Foreskin keratinocyte (primary cell): ENCODE measurements at places on chromosomes 4 and X. TPM values are rescaled to one million over a fixed set of nuclear protein-coding genes. Genes with fewer than 3 reads are reported as not detected.
A peak's percentile ranks its signal among the peaks of the same experiment; 100 is the strongest.

GRCh38 chr4:80007745-80008149, 65.3 kb downstream of the ANTXR2 start:
- DNase-seq: no peak

GRCh38 chrX:115694028-115694427, 133.1 kb downstream of the PLS3 start:
- DNase-seq: no peak

GRCh38 chr4:157004279-157005161, 32.9 kb upstream of the PDGFC start:
- peak; percentile 42 for DNase-seq

GRCh38 chr4:121299367-121299766, 81.5 kb downstream of the QRFPR start:
- DNase-seq: no peak

DNA sequence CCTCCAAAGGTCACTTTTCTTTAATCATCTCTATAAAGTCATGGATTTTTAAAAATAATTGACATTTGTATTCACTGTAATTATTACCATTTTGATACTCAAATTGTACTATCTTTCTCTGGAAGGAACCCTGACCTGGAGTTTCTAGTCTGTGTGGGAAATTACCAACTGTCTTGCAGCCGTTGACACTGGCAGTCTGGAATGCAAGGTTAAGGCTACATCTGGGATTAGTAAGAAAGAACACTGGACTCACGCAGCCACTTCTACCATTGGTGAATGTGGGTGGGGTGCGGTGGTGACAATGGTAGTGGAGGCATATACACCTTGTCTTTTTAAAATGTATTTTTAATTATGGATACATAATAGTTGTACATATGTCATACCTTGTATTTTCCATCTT, 40.9 kb downstream of the EGF start:
- no peak for DNase-seq

DNA sequence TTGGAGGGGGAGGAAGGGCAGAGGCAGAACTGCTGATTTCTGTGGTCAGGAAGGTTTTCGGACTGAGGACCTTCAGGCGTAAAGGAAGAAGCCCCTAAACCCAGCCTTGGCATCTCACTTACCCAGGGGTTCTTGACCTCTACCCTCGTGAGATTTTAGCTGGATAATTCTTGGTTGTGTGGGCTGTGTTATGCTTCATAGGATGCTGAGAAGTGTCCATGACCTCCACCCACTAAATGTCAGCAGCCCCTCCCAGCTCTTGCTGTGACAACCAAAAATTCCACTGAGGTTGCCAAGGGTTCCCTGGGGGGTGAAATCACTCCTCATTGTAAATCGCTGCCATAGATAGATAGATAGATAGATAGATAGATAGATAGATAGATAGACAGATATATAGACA, 5.8 kb upstream of the CRLF2 start:
- DNase-seq: no peak

DNA sequence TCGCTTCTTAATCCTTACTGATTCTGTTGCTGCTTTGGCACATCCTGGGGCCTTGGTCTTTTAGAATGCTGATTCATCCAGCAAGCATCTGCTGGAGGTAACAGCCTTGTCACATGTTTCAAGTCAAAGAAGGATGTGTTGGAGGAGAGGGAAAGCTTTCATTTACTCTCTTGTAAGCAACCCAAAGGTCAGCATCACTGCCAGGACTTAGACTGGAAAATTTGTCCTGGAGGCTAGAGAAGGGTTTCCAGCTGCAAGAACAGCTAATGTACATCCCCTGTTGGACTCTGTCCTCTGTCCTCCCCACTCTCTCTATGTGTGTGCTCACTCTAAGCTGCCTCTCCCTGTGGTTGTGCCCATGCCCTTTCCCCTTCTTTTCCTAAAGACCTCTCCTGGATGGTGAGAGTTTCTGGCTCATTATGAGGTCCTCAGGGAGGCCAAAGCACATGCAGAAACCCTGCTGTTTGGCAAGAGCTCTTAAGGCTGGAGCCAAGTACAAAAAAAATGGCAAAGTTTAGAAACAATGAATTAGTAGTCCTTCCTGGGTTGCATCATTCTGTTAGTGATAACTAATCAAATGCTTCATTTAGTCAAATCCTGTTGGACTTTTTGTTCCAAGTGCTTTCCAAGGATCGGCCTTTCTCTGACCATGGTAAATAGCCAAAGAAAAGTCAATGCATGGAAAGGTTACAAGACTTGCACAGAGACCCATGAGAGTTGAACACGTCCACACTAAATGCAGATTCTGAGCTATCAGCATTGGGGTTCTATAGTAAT, 13.4 kb upstream of the SRPX start:
- peak; percentile 55 for DNase-seq

DNA sequence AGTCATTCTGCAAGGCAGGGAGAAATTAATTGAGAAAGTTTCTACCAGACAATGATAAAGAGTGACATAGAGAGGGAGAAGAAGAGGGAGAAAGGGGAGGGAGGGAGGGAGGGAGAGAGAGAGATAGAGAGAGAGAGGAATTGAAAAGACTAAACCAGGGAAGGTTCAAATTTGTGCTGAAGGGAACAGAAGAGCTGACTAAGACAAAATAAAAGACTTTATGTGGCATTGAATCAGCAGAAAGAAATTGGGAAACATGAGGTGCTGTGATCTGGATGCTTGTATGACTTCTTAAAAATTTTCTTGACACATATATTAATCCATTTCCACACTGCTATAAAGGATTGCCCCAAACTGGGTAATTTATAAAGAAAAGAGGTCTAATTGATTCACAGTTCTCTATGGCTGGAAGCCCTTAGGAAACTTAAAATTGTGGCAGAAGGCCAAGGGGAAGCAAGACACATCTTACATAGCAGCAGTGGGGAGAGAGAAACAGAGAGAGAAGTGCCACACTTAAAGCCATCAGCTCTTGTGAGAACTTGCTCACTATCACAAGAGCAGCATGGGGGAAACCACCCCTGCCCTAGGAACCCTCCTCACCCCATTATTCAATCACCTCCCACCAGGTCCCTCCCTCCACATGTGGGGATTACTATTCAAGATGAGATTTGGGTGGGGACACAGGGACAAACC, 13.5 kb upstream of the CXCL6 start:
- no peak for DNase-seq

DNA sequence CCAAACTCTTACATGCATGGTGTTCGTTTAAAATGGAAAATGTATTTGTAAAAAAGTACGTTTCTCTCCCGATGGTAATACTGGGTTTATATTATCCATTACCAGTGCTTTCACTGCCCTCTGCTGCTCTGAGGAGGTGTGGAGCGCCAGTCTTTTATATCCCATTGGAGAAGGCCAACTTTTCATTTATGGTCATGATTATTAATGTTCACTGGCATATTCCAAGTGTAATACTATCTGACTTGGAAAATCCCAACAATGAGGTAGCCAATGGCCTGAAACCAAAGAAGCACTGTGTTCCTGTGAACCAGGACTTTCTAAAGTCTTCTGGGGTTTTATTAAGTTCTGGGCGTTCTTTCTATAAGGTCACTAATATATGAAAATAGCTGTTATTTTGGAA, 80.7 kb downstream of the SYNPO2 start:
- DNase-seq: no peak

- no peak for DNase-seq
Observed at GRCh38 chr4:184447664-184448063, 26.7 kb downstream of the IRF2 start.

DNA sequence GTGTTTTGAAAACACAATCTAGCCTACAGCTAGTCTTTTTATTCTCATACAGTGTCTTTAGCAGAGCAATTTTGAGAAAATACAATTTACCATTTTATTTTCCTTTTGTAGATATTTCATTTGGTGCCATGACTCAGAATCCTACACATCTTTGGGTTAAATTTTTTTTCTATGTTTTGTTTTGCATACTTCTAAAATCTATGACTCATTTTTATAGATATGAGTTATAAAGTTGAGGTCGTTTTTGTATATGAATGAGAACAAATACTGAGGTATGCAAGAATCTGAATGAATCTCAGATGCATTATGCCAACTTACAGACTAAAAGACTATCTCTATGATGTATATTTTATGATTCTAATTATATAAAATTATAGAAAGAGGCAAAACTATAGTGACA, 206.5 kb upstream of the ANXA10 start:
- no peak for DNase-seq

Gene GABRG1
- not detected in 2 replicates for total RNA-seq

Gene RHOXF2B
- not detected in 2 replicates for total RNA-seq

Gene TEX13C
- total RNA-seq: not detected in 2 replicates

Gene SLC6A14
- under 0.01 and 0.20 TPM in 2 replicates for total RNA-seq

Gene RENBP
- 0.14 and 0.20 TPM in 2 replicates for total RNA-seq
